ENCODE measurements at places on chromosomes 13 and 19.
A peak's percentile ranks its signal among the peaks of the same experiment; 100 is the strongest.

- DNase-seq, result no peak
Observed at GRCh38 chr13:98293103-98293502, 116.0 kb upstream of the RNF113B start.

GRCh38 chr13:39821977-39822376 is 166.5 kb downstream of the COG6 start:
- DNase-seq, result no peak

- DNase-seq, result peak; percentile 91
Observed at GRCh38 chr19:17292301-17293074, 10.7 kb downstream of the ABHD8 start.

- no peak for DNase-seq
Observed at GRCh38 chr13:32737679-32738078, 151.4 kb downstream of the PDS5B start.

All from activated T-cell treated with anti-CD3 and anti-CD28 coated beads, Interleukin-2, amount 50 U/mL, for 48 hours (primary cell).